ENCODE measurements at places on chromosomes 3 and 15.

GRCh38 chr3:106446271-106446670 is 577.5 kb upstream of the CBLB start:
- no peak for DNase-seq

DNA sequence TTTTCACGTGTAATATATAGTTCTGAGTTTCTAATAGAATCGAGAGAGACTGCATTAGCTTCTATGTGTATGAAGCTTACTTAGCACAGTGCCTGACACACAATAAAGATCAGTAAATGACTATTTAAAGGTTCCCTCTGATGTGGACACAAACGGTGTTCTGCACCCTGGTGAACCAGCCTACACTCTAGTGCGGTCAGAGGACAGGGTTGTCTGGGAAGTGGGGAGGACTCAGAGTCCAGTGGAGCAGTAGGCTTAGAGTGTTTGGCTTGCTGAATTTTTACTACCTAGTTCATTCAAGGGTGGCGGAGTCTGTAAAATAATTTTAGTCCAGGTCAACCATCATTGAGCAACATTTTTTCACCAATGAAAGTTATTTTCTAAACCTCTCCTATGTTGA is 77.8 kb downstream of the DIPK2A start:
- no peak for DNase-seq

DNA sequence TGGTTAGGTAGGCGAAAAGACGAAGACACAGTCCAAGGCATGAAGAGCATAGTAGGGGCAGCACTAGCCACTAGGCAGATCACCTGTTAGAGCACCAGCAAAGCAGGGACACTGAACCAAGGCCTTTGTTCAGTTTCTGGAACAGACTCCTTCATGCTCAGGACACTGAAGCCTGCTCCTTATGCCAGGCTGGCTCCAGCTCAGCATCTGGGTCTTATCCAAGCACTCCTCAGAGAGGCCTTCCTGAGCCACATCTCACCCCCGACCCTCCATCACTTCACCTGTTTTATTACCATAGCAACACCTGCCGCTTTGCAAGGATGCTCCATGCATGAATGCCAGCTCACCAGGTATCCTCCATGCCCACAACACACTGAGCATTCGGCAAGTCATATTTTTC is 206.3 kb upstream of the CHRNA7 start:
- DNase-seq: no peak

DNA sequence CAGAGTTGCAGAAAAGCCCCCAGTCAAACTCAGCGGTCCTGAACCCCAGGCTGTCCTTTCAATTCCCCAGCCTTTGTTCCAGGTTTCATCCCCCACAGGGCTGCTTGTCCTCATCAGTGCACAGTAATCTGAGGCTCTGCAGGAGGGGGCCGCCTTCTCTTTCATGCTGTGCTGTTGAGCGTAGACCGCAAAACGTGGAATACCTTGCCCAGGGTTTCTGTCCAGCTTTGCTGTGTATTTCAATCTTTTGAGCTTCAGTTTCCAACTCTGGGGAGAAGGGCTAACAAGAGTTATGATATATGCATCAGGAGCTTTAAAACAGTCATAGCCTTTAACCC is 64.8 kb downstream of the FAM43A start:
- no peak for DNase-seq

DNA sequence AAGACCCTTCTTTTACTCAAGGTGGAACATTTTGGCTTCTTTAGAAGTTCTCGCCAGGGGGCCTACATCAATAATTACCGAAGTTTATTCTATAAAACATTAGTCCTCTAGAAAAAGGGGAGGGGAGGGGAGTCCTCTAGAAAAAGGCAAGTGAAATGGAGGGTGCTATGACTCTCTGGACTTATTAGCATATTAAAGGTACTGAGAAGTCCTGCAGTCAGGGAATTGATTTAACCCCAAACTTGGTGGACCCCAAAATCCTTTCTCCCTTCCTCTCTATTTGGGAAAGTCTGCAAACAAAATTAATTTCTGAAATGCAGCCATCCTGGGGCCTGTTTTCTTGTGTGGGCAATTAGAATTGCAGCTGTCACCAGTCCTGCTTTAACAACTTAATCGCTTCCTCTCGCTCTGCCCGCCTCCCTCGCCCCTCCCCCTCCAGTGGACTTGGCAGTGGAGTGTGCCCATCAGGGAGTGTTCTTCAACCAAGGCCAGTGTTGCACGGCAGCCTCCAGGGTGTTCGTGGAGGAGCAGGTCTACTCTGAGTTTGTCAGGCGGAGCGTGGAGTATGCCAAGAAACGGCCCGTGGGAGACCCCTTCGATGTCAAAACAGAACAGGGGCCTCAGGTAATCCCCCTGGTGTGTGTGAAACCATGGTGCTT is 18.9 kb upstream of the LRRK1 start:
- no peak for DNase-seq

All from stimulated activated CD4-positive, alpha-beta T cell treated with anti-CD3 and anti-CD28 coated beads, Interleukin-4, amount 100 ng/mL, for 4 hours (primary cell).